ENCODE measurements at places on chromosomes 12 and 14. TPM values are rescaled to one million over a fixed set of nuclear protein-coding genes. Genes with fewer than 3 reads are reported as not detected.

- no peak for DNase-seq
Measured at GRCh38 chr14:35213869-35214387, 78.3 kb upstream of the PSMA6 start.

GRCh38 chr14:102849526-102850379, 72.5 kb downstream of the TRAF3 start:
- DNase-seq, result no peak

GRCh38 chr14:60965402-60965801, 15.5 kb downstream of the TRMT5 start:
- DNase-seq, result no peak

GRCh38 chr12:123435636-123436016, 858 bp downstream of the RILPL2 start:
- DNase-seq, result no peak

- DNase-seq, result no peak
Measured at GRCh38 chr14:101223127-101223526, 319.6 kb upstream of the RTL1 start.

- DNase-seq, result no peak
Measured at GRCh38 chr12:62670986-62671720, 204.5 kb downstream of the MON2 start.

DNA sequence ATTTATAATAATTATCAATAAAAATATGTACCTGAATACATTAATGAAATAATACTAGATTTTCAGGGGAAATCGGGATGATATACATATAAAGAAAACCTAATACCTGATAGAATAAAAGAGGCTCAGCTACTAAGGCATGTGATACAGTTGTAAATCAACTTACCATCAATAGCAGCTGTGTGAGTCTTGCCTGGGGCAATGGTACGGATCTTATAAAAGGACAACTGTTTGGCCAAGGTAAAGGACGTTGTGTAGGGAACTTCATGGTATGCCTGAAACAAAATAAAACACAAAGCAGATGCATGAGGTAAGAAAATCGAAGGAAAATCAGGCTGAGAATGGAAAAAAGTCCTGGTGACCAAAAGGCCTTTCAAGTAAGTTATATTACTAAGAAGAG, 25.4 kb downstream of the NEK9 start:
- DNase-seq, result no peak

- no peak for DNase-seq
Measured at GRCh38 chr14:102212356-102212755, 72.7 kb downstream of the WDR20 start.

ASCL1 gene
- total RNA-seq, result not detected

TMEM132C gene
- total RNA-seq, result not detected

TAS2R9 gene
- total RNA-seq, result not detected
